ELR (cell line): ENCODE measurements at places on chromosomes 1 and 21.

- DNase-seq: peak; percentile 14
These were observed 11.7 kb downstream of the ATP1B1 start for GRCh38 chr1:169118227-169118626.

- DNase-seq: peak; percentile 62
These were observed 24.4 kb upstream of the CLDN14 start for GRCh38 chr21:36504067-36505058.

DNA sequence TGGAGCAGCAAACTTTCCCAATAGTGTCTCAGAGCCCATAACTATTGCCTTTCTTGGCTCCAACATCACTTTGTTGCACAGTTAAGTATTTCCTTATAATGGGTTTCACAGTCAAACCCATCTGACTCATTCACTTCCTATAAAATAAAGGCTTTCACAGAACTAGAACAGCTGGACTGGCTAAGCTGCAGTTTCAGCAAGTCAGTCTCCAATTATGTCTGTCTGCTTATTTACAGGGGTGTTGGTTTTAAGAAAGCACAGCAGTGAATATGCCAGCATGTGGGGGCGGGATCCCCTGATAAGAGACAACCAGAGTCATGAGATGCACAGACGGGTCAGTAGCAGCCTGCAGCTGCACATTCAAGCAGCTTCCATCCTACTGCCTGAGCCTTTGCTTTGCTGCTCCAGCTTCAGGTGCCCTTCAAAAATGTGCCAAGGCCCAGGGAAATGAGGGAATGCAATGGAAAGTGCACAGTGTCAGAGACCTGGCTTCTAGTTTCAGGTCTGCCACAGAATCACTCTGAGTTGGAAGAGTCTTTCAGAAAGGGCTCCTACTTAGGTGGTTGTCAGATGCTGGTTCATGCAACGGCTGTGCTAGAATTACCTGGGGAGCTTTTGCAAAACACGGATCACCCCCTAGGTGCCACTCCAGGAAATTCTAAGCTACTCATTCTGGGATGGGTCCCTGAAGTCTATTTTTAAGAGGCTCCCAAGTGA lies 24.8 kb downstream of the RNF19B start:
- peak; percentile 63 for DNase-seq

DNA sequence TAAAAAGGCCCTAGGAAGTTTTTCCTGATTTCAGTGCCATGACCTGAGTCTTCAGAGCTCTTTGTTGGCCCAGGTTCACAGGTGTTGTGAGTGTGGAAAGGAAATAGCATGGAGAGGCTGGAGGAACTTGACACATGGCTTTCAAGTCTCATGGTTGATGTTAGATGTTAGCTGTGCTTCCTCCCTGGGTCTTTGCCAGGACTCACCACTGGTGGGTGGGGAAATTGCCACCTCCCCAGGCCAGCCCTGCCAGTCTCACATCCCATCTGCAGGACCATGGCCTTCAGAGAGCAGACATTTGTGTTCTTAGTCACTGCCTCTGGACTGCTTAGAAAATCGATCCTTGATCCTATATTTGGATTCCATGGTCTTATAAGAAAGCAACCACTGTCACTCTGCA lies 383.2 kb downstream of the DISC1 start:
- no peak for DNase-seq

DNA sequence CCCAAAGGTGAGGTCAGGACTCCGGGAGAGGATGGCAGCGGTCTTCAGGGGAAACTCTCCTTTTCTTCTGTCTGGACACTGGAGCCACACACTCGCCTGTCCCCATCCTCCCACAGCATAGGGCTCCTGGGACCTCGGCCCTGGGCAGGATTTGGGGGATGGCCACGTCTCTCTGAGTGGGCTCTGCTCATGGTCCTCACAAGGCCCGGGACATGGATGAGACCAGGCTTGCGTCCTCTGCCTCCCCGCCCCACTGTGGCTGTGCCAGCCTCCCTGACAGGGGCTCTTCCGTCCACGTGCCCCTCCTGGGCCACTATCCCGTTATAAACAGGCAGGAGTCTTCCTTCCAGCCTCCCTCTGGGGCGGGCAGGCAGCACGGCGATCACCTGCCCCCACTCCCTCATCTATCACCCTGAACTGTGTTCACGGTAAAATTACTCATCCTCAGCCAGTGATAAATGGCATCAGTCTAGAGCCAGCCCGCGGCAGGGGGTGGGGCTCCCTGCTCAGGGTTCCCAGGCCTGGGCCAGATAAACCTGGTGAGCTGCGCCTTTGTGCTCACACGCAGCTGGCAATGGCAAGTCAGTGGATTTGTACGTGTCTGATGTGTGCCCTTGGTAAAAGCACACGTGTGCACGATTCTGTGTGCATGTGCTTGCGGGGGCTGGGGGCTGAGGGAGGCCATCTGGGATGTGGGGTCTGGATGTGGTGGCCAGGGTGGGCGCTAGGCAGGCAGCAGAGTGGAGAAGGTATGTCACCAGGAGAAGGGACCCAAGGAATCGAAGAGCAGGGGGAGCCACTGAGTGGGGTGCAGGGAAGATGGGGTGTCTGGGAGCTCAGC lies 12.6 kb upstream of the SAMD11 start:
- DNase-seq: peak; percentile 64

- no peak for DNase-seq
These were observed 10.4 kb downstream of the MRTO4 start for GRCh38 chr1:19262047-19262446.

GRCh38 chr21:25639551-25640201 lies 618 bp downstream of the JAM2 start:
- peak; percentile 46 for DNase-seq

GRCh38 chr1:11515368-11516300 lies 36.7 kb downstream of the DISP3 start:
- no peak for DNase-seq

- DNase-seq: no peak
These were observed 400 bp upstream of the PGBD2 start for GRCh38 chr1:248905662-248906008.

DNA sequence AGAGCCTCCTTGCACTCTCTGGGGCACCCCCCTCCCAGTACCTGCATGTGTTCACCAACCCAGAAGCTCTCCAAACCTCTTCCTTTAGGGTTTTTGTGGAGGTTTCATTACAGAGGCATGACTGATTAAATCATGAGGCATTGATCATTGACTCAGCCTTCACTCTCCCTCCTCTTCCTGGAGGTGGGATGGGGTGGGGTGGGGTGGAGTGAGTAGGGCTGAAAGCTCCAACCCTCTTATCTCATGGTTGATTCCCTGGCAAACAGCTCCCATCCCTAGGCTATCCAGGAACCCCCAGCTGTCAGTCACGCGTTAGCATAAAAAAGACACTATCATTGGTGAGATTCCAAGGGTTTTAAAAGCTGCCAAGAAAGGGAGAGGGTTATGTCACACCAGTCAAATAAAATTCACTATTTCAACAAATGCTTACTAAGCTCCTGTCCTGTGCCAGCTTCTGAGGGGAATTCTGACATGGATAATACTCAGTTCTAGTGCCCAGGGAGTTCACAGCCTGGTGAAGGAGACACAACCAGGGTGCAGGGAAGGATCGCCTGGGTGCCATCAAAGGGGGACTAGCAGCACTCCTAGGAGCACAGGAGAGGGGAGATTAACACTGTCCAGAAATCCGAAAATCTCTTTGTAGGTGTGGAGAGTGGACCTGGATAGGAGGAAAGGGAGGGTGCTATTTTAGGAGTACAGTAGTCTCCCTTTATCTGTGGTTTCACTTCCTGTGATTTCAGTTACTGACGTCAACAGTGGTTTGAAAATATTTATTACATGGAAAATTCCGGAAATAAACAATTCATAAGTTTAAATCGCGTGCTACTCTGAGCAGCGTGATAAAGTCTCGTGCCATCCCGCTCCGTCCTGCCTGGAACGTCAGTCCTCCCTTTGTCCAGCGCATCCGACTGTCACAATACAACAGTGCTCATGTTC lies 6.8 kb upstream of the IL24 start:
- peak; percentile 91 for DNase-seq

- no peak for DNase-seq
These were observed 99.5 kb downstream of the CSMD2 start for GRCh38 chr1:34065498-34065897.

DNA sequence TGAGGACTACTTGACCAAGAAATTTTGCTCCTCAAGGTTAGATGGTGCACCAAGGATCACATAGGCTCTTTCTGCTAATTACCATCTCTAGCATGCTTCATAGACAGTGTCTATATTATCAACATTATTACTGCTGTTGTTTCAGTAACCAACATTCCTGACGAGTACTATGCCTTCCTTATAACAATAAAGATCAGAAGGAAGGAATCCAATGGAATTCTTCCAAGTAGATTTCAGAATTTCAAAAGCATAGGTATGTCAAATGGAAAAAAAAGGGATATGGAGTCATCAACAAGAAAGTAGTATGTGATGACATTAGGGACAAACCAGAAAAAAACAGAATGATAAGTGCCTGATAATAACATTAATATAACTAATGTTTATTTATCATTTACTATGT lies 39.6 kb upstream of the LPGAT1 start:
- peak; percentile 8 for DNase-seq

DNA sequence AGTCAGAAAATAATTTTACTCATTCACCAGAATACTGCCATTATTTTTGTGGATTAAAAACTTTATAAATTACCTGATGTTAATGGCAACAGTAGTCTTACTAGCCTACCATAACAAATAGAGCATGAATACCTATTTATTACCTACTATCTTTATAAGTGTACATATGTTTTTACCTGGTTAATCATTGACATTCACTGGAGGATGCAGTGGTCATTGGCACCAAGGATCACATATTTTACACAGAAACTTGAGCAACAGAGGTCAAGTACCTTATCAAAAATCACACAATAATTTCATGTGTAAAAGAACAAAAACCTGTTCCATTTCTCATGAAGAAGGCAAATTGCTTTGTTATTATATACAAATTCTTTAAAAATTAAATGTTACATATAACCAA lies 1284.9 kb upstream of the NCAM2 start:
- no peak for DNase-seq

DNA sequence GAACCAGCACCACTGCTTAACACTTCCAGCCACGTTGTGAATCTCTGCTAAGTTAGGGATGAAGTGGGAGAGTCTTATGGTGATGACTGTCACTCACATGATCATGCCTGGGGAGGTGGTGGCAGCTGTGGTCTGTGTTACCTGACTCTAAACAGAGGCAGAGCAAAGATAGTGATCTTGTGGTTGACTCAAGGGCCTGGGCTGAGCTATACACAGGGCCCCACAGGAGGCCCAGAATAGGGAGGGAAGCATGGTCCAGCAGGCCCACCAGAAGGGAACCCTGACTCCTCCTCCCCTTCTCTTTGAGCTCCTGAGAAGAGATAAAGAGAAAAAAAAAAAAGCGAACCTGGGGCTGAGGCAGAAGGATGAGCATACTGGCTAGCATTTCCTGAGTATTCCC lies 55.0 kb downstream of the PLXNA2 start:
- DNase-seq: peak; percentile 63

- no peak for DNase-seq
These were observed 13.0 kb upstream of the MORC3 start for GRCh38 chr21:36306872-36307534.

- no peak for DNase-seq
These were observed 133.1 kb downstream of the GIPC2 start for GRCh38 chr1:78178816-78179215.

- no peak for DNase-seq
These were observed 1169.2 kb upstream of the B3GALT2 start for GRCh38 chr1:194355488-194356106.

DNA sequence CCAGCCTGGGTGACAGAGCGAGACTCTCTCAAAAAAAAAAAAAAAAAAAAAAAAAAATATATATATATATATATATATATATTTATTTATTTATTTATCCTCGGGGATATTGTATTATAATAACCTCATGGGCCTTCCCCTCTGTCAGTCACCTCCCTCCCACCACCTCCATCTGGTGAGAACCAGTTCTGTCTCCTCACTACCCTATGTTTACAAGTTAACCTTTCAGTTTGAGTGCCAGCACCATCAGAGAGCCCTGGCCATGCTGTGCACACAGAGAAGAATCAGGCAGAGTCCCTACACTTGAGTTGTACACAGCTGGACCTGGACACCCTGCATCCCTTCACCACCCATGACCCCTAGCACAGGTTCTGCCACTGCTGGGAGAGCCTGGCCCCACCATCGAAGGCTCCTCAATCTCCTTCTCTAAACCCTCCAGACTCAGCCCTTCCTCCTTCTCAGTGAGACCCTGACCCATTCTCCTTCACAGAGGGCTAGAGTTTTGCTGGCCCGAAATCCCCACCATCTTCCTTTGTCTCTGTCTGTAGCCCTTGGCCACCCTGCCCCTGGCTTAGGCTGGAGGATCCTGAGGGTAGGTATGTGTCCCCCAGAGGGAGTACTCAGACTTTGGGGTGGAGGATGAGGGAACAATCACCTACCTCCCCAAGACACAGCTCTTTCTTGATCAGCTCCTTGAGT lies 1.2 kb downstream of the S100A5 start:
- DNase-seq: no peak

DNA sequence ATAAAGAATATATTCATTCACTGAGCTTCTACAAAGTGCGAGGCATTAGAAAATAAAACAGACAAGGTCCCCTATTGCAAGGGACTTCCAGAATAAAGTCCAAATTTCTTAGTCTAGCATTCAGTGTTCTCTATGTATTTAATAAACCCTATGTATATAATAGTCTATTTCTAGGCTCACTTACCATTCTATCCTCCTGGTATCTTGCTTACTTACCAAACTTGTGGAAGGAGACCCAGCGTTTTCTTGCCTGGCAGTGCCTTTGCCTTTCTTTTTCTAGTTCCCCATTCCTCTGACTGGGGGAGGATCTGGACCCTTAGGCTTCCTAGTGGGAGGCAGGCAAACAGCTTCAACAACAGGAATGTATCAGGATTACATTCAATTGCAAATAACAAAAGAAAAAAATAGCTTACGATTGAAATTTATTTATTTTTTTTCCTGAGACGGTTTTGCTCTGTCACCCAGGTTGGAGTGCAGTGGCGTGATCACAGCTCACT lies 690 bp upstream of the RNF19B start:
- no peak for DNase-seq

DNA sequence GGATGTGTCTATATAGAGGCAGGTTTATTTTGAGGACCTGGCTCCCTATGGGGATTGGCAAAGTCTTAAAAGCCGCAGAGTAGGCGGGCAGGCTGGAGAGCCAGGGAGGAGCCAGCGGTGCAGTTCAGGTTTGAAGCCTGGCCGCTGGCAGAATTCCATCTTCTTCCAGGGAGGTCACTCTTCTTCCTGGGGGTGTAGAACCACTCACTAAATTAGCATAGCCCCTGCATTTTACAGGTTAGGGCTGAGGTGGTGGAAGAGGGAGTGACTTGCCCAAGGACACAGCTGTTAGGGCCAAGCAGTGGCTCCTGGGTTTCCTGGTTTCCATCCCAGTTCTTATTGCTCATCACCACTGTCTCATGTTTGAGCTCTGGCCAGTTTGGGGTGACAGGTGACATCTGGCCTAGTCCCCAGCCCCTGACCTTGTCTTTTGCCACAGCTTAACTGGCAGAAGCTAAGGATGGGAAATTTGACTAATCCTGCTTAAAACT lies 1.4 kb downstream of the PINK1 start:
- DNase-seq: peak; percentile 53

DNA sequence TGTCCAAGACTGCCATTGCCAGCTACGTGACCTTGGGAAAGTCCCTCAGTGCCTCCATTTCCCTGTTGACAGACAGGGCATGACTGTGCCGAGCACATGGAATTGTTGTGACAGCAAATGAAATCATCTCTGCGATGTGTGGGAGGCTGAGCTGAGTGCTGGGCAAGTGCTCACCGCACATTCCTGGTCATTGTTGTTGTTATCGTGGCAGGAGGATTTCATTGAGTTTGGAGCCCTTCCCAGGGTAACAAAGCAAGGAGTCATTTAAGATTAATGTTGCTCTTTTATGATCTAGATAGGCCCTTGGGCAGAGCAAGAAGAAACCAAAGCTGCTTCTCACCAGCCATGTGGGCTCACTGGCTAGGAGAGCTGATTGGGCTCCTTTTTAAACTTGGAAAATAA lies 39.6 kb upstream of the ITPKB start:
- DNase-seq: peak; percentile 90

GRCh38 chr1:76066394-76066793 lies 8.2 kb upstream of the ST6GALNAC3 start:
- DNase-seq: peak; percentile 65
